Aorta (tissue), 5 donors: ENCODE measurements at places on chromosomes 4 and X. TPM values are rescaled to one million over a fixed set of nuclear protein-coding genes. Genes with fewer than 3 reads are reported as not detected.

GRCh38 chr4:3442959-3443749 is 1.4 kb downstream of the HGFAC start:
- H3K36me3 ChIP-seq = no peaks in the 10 kb centered on the region
- no peaks in the 10 kb centered on the region for H3K4me1 ChIP-seq
- DNase-seq = no peak
- H3K27ac ChIP-seq = no peak overlapping the region
- H3K27me3 ChIP-seq = no peaks in the 10 kb centered on the region

DNA sequence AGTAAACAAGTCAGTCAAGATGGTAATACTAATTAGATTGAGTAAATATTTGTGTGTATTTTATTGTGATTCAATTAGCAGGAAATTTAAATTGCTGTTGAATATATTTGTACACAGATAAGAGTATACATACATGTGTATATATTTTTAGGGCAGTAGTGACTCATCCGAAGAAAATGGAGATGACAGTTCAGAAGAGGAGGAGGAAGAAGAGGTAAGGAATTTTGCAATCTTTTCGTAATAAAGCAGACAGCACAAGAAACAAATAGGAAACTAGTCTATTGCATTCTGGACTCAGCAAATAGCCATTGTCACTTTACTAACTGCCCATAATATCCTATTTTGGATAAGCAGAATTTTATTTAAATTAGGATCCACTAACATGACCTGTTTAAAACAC is 6.6 kb downstream of the IBSP start:
- H3K4me1 ChIP-seq = no peaks in the 10 kb centered on the region
- no peaks in the 10 kb centered on the region for H3K27me3 ChIP-seq
- no peaks in the 10 kb centered on the region for H3K36me3 ChIP-seq

DNA sequence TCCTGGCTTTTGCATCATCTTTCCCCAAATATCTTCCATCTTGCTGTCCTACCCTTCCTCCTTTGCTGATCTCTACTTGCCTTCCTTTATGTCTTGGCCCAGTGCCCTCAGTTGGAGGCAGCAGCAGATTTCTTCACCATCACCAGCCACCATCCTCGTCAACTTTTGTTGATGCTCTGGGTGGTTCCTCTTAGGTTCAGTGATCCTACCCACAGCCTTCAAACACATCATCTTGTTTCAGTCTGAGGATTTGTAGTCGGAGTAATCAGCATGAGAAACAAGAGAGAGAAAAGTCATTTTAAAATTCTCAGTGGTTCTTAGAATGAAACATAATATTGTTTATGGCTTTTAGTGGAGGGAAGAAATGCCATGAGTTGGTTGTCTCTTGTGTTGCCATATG is 65.8 kb downstream of the FTHL17 start:
- no peak overlapping the region for H3K27ac ChIP-seq
- H3K4me3 ChIP-seq = no peak overlapping the region
- no peaks in the 10 kb centered on the region for H3K27me3 ChIP-seq
- DNase-seq = no peak

GRCh38 chrX:85506871-85507270 is 127.4 kb upstream of the POF1B start:
- H3K4me1 ChIP-seq = no peaks in the 10 kb centered on the region
- H3K27me3 ChIP-seq = no peaks in the 10 kb centered on the region
- DNase-seq = no peak
- no peaks in the 10 kb centered on the region for H3K36me3 ChIP-seq

GRCh38 chrX:127459790-127460189 is 592.4 kb downstream of the ACTRT1 start:
- no peak overlapping the region for H3K4me3 ChIP-seq
- no peak for DNase-seq
- H3K36me3 ChIP-seq = no peaks in the 10 kb centered on the region
- H3K27ac ChIP-seq = no peak overlapping the region

DNA sequence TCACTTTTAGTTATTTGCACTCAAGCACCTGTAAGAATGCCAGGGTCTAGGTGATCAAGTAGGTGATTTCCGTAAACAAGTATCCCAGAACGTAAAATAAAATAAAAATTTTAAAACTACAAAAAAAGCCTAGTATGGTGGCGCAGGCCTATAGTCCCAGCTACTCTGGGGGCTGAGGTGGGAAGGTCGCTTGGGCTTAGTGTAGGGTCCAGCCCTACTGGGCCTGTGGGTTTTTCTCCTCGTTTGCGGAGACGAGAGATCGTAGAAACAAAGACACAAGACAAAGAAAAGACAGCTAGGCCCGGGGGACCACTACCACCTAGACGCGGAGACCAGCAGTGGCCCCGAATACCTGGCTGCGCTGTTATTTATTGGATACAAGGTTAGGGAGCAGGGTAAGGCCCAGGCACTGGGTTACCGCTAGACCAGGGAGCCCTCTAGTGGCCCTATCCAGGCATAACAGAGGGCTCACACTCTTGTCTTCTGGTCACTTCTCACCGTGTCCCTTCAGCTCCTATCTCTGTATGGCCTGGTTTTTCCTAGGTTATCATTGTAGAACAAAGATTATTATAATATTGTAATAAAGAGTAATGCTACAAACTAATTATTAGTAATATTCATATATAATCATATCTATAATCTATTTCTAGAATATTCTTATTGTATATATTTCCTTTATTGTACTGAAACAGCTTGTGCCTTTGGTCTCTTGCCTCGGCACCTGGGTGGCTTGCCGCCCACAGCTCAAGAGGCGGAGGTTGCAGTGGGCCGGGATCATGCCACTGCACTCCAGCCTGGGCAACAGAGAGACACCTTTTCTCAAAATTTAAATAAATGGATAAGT is 38.4 kb downstream of the SAGE1 start:
- H3K4me1 ChIP-seq = no peaks in the 10 kb centered on the region
- H3K4me3 ChIP-seq = no peak overlapping the region
- no peak overlapping the region for H3K27ac ChIP-seq
- no peaks in the 10 kb centered on the region for H3K27me3 ChIP-seq

DNA sequence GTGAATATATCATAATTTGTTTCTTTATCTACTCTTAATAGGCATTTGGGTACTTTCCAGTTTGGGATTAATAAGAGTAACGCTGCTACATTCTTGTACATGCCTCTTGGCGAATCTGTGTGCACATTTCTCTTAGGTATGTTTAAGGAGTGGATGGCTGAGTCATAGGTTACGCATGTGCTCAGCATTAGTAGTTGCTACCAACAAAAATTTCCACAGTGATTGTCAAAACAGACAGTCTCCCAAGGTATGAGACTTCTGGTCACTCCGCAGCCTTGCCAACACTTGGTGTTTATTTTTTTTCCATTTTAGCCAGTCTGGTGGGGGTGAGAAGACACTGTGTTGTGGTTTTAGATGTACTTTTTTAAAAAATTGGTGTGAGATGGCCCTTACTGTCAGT is 44.6 kb downstream of the FGFBP1 start:
- no peak for DNase-seq
- H3K36me3 ChIP-seq = no peaks in the 10 kb centered on the region
- no peak overlapping the region for H3K4me3 ChIP-seq

DNA sequence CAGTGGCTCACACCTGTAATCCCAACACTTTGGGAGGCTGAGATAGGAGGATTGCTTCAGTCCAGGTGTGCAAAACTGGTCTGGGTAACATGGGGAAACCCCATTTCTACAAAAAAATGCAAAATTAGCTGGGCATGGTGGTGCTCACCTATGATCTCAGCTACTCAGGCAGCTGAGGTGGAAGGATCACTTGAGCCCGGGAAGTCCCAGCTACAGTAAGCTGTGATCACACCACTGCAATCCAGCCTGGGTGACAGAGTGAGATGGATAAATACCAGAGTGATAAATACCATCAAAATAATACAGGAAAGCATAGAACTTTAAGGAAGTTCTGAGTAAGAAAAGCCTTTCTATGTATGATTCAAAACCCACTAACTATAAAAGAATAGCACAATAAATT is 52.8 kb downstream of the LRBA start:
- H3K27ac ChIP-seq = no peak overlapping the region
- H3K4me1 ChIP-seq = no peaks in the 10 kb centered on the region
- DNase-seq = no peak
- no peaks in the 10 kb centered on the region for H3K27me3 ChIP-seq
- no peaks in the 10 kb centered on the region for H3K36me3 ChIP-seq
- H3K4me3 ChIP-seq = no peak overlapping the region

DNA sequence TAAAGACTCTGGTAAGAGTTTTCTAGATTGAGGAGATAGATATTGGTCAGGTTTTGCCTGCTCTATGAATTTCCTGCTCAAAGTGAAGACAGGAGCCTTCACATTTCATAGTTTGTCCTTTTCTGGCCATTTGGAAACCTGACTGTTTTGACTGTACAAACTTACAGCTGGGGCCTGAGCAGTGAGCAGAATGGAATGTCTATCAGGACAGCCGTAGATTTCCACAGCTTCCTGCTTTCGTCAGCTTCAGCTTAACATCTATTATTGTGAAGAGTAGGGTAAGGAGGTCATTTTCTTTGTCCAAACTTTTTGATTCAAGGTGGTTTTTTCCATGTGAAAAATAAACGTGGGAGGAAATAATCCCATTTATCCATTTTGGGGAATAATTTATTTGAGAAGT is 124.3 kb upstream of the DIPK2B start:
- H3K36me3 ChIP-seq = no peaks in the 10 kb centered on the region
- DNase-seq = no peak
- H3K27ac ChIP-seq = no peak overlapping the region
- no peak overlapping the region for H3K4me3 ChIP-seq
- no peaks in the 10 kb centered on the region for H3K27me3 ChIP-seq

GRCh38 chrX:15293451-15293850 is 22.0 kb downstream of the ASB11 start:
- no peaks in the 10 kb centered on the region for H3K27me3 ChIP-seq
- H3K4me3 ChIP-seq = no peak overlapping the region
- no peak overlapping the region for H3K27ac ChIP-seq
- H3K4me1 ChIP-seq = no peaks in the 10 kb centered on the region

GRCh38 chr4:42710761-42711160 is 53.9 kb upstream of the ATP8A1 start:
- H3K4me1 ChIP-seq = no peaks in the 10 kb centered on the region
- H3K27me3 ChIP-seq = no peaks in the 10 kb centered on the region
- H3K4me3 ChIP-seq = no peak overlapping the region
- DNase-seq = no peak
- no peak overlapping the region for H3K27ac ChIP-seq
- H3K36me3 ChIP-seq = no peaks in the 10 kb centered on the region

GRCh38 chr4:118410138-118410537 is 57.3 kb upstream of the PRSS12 start:
- no peaks in the 10 kb centered on the region for H3K4me1 ChIP-seq
- no peak for DNase-seq
- no peaks in the 10 kb centered on the region for H3K36me3 ChIP-seq
- H3K4me3 ChIP-seq = no peak overlapping the region

DNA sequence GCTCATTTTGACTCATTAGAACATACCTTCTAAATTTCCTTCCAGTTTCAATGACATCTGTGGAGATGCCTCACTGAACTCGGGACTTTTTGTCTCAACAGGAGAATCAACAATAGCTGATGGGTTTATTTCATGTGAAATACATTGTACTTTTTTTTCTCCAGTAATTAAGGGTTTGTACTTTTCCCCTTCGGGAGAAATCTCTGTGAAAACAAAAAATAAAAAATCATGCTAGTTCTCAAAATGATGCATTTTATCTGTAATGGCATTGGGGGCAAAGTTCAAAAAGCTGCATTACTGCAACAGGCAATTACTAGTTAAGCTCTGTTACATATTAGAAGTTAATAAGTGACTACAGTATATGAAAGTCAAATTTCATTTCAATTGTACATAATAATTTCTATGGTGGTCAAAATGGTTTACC is 167.3 kb upstream of the SH3RF1 start:
- DNase-seq = no peak
- H3K4me1 ChIP-seq = no peaks in the 10 kb centered on the region
- H3K27ac ChIP-seq = no peak overlapping the region

GRCh38 chrX:53714580-53715345 is 28.2 kb upstream of the HUWE1 start:
- H3K4me3 ChIP-seq = no peak overlapping the region
- no peaks in the 10 kb centered on the region for H3K27me3 ChIP-seq
- no peak for DNase-seq
- H3K4me1 ChIP-seq = no peaks in the 10 kb centered on the region

DNA sequence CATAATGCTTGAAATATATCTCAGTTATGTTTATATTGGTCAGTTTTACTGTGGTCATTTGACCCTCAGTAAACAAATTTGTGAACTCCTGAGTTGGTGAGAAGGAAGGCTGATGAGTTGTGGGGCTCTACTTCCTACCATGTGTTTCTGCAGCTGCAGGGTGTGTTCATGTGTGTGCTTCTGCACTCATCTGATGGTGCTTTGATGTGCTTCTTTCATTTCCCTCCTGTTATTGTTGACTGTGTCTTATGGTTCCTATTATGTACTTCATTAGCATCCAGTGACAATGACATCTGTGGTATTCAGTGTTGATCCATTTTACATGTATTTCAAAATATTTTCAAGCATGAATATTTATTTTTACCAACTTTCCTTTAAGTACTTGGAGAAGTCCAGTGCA is 46.5 kb downstream of the XAGE2 start:
- no peaks in the 10 kb centered on the region for H3K4me1 ChIP-seq
- no peaks in the 10 kb centered on the region for H3K27me3 ChIP-seq
- no peaks in the 10 kb centered on the region for H3K36me3 ChIP-seq
- H3K4me3 ChIP-seq = no peak overlapping the region
- H3K27ac ChIP-seq = no peak overlapping the region

DNA sequence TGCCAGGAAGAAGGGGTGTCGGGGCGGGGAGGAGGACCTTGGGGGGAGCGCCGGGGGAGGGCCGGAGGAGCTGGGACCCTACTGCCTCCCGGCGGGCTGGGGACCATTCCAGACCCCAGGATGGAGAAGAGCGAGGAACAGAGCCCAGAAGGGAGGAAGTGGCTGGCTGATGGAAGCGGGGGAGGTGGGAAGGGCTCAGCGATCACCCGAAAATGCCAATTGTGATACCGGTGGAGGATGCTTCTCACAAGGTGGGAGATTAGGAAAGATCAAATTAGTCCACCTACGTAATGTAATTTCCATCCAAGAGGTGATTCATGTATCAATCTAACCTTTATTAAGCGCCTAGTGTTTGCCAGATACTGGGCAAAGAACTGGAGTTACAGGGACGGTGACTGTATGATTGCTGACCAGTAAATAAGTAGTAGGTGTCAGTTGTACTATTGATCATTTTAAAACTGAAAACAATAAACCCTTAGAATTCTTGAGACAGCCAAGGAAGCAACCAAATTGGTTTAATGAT is 452 bp upstream of the RAI2 start:
- no peak for DNase-seq
- H3K4me3 ChIP-seq = peak overlapping the region; percentile 1
- no peaks in the 10 kb centered on the region for H3K27me3 ChIP-seq
- no peaks in the 10 kb centered on the region for H3K4me1 ChIP-seq

Gene PAGE2
- total RNA-seq = not detected

Gene TLR8
- 7.0 TPM for total RNA-seq

Gene IRS4
- not detected for total RNA-seq

Gene COPS4
- 35.7 TPM for total RNA-seq

Gene TRIM75
- total RNA-seq = not detected

Gene SYTL4
- total RNA-seq = 12.6 TPM

Gene RBM46
- total RNA-seq = not detected

Gene MAGEA4
- total RNA-seq = not detected

Gene CPLX1
- total RNA-seq = 13.7 TPM

Gene SYP
- 2.4 TPM for total RNA-seq

Gene XG
- 5.9 TPM for total RNA-seq

Gene ELF4
- total RNA-seq = 20.8 TPM

Gene SCLT1
- 16.1 TPM for total RNA-seq

Gene USP17L12
- total RNA-seq = not detected

Gene PDGFRA
- 167 TPM for total RNA-seq
